HT1080 (cell line): ENCODE measurements at places on chromosomes 13 and 19.

DNA sequence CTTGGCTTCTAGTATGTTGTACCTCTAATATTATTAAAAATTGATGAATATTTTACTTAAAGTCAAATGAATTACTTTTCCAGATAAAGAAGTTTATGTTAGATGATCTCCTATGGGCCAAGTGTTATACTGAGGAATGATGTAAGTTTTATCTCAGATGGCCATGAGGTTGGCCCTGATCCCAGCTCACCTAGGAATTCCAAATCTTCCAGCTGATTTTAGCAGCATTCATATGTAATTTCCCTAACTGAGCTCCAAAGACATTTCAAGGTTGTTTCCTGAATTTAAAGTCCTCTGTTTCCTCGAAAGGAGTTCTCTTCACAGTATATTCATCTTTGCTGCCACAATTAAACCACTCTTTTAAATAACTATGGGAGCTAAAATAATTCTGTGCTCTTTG, 1670.4 kb upstream of the SPRY2 start:
- no peak for DNase-seq

DNA sequence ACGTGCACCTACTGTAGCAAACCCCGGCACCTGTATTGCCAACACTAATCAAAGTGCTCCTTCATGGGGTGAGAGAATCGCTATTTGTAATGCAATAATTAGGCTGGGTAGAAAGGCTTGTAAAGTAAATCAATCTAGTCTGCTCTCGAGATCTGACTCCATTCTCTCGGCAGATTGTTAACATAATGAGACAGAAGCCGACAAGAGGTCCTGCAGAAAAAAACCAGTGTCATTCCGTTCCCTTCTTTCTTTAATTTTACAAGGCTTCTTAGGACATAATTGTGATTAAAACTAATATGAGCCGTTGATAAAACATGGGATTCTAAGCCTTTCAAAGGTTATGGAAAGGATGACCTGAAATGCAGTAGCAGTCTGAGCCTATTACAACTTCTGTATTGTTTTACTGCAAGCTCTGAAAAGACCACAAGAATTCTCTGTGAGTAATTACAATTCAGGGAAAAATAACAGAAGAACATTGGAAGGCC, 530.0 kb downstream of the PCDH9 start:
- no peak for DNase-seq

GRCh38 chr19:28443361-28443760, 769.6 kb downstream of the UQCRFS1 start:
- DNase-seq = no peak

DNA sequence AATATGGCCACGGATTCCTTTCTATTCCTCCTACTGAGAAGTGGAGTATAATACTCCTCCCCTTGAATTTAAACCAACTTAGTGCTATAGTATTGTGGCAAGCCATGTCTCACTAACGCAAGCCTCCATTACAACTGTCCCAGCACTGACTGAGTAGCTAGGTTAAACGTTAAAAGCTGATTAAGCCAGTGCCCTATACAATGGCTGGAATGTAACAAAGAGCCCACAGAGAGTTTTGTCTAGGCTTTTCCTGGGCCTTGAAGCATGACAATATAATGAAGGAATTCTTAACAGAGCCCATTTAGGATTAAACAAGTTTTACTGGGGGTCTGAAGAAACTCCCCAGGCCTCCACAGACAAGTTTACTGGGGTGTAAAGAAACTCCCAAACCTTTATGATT, 254.5 kb upstream of the DACH1 start:
- DNase-seq = no peak

DNA sequence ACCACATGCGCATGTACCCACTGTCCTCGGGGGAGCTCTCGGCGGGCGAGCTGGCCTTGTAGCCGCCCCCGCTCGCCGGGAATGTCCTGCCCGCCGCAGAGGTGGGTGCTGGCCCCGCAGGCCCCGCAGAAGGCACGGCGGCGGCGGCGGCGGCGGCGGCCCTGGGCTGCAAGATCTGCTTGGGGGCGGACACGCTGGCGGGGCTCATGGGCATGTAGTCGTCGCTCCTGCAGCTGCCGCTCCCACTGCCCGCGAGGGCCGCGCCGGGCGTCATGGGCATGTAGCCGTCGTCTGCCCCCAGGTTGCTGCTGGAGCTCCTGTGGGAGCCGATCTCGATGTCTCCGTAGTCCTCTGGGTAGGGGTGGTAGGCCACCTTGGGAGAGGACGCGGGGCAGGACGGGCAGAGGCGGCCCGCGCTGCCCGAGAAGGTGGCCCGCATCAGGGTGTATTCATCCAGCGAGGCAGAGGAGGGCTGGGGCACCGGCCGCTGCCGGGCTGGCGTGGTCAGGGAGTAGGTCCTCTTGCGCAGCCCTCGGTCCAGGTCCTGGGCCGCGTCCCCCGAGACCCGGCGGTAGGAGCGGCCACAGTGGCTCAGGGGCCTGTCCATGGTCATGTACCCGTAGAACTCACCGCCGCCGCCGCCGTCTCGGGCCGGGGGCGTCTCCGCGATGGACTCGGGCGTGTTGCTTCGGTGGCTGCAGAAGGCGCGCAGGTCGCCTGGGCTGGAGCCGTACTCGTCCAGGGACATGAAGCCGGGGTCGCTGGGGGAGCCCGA, 2.4 kb downstream of the IRS2 start:
- DNase-seq = no peak

- DNase-seq = no peak
Measured at GRCh38 chr19:50378169-50378862, 2.1 kb downstream of the NR1H2 start.

DNA sequence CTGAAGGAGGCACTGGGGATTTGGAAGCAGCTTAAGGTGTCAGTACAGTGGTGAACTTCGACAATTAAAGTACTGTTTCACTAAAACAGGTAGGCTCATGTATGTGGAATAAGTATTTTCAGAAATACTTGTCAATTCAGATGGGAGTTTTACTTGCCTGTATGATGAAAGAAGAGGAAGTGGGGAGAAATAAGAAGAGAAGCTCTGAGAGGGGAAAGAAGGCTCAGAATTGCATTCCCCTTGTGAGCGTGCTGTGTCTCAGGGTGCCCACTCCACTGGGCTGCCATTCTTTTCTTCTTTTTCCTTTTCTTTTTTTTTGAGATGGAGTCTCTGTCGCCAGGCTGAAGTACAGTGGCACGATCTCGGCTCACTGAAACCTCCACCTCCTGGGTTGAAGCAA, 38.6 kb upstream of the RNF17 start:
- DNase-seq = no peak

DNA sequence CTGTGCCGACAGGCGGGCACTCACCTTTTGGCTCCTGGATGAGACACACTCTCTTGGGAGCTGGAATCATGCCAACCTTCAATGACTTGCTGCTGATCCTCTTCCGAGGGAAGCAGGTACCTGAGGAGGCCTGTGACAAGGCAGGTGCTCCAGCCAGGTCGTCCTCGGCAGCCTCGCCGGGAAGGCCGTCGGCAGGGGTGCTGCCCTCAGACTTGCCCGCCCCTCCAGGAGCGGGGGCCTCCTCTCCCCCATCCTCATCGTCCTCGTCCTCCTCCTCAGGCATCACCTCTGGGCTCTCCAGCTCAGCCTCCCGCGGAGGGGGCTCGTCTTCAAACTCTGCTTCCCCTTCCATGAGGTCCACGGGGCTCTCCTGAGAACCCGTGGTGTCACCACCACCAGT, 29.2 kb downstream of the SUGP2 start:
- DNase-seq = no peak

GRCh38 chr13:93190006-93190405, 36.6 kb upstream of the GPC6 start:
- DNase-seq = no peak

- DNase-seq = no peak
Measured at GRCh38 chr13:20877902-20878301, 24.6 kb downstream of the XPO4 start.
